ENCODE measurements at places on chromosomes 3 and 15. TPM values are rescaled to one million over a fixed set of nuclear protein-coding genes. Genes with fewer than 3 reads are reported as not detected.

The ISLR2 gene
- total RNA-seq: not detected

DNA sequence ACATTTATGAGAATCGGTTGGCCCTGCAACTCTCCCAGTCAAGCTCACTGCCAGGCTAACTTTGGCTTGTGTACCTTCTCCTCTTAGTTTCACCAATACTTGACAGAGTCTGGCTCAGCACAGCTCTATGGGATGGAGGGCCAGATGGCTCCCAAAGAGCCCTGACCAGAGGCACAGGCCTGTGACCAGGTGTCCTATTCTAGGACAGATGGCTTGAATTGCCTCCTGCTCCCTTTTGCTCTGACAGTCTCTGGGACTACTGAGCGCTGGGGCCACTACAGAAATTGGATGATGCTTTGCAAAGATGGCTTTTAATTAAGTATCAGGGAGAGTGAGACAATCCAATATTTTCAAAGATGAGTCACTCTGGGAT lies 10.3 kb upstream of the ARID3B start:
- DNase-seq: no peak

The LIPC gene
- total RNA-seq: 0.86 TPM

GRCh38 chr3:54983266-54984099 lies 55.6 kb upstream of the LRTM1 start:
- no peak for DNase-seq

The SLC22A14 gene
- total RNA-seq: not detected

The RBP2 gene
- not detected for total RNA-seq

GRCh38 chr3:64803469-64803868 lies 115.7 kb upstream of the ADAMTS9 start:
- no peak for DNase-seq

- DNase-seq: no peak
Observed at GRCh38 chr15:85027033-85027380, 45.4 kb downstream of the PDE8A start.

DNA sequence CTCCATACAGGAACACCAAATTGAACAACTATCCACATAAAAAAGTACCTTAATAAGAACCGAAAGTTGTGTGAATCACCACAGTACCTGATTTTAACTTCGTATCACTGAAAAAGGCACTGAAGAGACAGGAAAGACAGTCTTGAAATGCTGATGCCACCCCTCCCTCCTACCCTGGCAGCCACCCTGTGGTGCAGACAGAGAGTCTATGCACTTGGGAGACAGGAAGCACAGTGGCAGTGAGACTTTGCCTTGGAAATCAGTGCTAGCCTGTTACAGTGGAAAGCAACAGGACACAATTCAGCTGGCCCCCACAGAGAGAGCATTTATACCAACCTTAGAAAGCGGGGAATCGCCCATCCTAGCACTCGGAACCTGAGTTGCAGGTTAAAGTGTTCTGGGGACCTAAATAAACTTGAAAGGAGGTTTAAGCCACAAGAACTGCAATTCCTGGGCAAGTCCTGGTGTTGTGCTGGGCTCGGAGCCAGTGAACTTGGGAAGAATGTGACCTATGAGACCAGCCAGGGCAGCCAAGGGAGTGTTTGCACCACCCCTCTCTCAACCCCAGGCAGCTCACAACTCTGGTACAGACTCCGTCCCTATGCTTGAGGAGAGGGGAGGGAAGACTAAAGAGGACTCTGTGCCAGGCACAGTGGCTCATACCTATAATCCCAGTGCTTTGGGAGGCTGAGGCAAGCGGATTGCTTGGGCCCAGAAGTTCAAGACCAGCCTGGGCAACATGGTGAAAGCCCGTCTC lies 240.1 kb downstream of the ISL2 start:
- DNase-seq: no peak

The PTX3 gene
- total RNA-seq: not detected

- no peak for DNase-seq
Observed at GRCh38 chr15:90414408-90415028, 26.5 kb downstream of the IQGAP1 start.

The HESX1 gene
- total RNA-seq: not detected

GRCh38 chr15:78389322-78389721 lies 48.7 kb upstream of the IREB2 start:
- no peak for DNase-seq

DNA sequence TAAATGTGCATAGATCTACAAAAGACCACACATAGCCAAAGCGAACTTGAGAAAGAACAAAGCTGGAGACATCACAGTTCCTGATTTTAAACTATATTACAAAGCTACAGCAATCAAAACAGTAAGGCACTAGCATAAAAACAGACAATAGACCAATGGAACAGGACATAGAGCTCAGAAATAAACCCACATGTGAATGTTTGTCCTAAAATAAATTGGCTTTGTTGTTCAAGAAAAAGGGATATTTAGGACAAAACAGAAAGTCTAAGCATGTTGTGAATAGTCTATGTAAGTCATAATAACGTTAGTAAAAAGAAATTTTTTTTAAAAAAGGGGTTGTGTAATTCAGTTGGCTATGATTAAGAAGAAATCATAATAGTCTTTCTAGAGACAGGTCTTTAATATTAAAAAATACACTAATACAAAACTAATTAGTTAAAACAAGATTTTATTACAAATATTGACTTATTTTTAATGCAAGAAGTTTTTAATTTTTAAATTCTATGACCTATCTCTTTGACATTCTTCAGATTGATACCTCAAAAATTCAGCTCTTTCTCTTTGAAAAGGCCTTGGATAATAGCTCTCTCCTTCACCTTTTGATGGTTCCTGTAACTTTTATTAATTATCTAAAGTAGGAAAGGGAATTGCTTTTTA lies 11.6 kb downstream of the TMEM212 start:
- no peak for DNase-seq

- no peak for DNase-seq
Observed at GRCh38 chr3:154656486-154656885, 226.5 kb upstream of the GPR149 start.

The EFCAB12 gene
- total RNA-seq: 3.1 TPM

All from CD8-positive, alpha-beta T cell (primary cell).